ENCODE measurements at places on chromosomes 4 and X.

DNA sequence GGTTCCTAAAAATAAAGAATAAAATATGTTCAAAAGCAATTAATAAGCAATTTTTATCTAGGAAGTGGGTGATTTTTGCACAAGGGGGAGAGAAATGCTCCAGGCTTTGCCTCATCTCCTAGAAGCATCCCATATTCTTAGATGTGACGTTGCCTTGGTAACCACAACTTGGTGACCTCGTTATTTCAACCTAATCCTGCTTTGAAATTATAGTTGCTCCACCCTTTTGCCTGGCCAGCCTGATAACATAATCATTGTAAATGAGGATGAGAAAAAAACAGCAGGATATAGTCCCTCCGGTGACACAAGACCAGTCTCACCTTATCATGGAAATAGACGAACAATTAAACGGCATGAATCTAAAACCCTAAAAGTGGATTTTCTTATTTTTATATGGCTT lies 194.4 kb downstream of the QDPR start:
- no peak for DNase-seq

DNA sequence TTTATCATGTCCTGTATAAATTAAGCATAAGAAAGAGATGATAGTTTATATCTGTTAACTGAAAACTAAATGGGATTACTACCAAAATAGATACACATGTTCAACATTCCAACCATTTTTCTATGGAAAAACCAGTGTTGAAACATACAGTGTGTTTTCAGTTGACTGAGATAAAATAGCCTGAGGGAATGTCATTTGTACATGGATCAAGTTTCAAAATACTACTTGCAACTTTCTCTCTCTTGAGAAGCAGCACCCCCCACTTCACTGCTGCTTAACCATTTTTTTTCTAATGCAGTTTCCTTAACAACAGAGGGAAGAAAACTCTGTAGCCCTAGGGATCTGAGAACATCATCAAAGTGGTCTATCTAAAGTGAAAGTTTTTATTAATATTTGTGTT lies 70.8 kb downstream of the NPNT start:
- DNase-seq = no peak

DNA sequence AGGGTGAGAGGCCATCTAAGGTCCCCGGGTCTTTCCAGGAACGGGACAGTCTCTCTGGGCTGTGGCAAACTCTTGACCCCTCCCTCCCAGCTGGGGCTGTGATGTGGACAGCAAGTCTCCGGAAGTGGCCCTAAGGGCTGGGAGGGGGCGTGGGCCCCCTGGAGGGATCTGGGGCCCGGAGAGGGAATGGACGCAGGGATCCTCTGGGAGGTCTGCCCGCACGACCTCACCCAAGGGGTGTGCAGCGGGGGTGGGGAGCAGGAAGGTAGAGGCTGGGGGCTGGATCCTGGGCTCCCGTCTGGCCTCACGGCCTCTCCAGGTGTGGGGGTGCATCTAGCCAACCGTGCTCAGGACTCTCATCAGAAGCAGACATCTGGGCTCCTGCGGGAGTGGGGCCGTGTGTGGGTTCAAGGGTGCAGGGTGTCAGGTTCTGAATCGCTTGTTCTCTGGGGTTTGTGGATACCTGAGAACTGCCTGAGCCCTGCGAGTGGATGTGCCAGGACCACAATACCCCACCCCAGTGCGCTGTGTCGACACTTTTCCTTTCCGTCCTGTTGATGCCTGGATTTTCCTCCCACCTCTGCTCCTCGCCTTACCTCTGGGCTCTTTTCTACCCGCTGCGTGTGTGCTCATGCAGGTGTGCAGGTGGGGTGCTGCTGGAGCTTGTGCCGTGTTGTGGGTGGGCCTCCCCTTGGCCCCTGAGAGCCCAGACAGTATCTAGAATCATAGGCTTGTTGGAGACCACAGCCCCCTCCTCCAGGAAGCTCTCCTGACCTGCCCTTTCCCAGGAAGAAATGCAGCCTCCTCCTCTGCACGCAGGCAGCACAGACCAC lies 915 bp downstream of the CPZ start:
- no peak for DNase-seq

- no peak for DNase-seq
Measured at GRCh38 chr4:133938061-133938460, 263.5 kb downstream of the PABPC4L start.

Data from suprapubic skin (tissue), 4 donors.